ENCODE measurements at places on chromosomes 12 and 14.

DNA sequence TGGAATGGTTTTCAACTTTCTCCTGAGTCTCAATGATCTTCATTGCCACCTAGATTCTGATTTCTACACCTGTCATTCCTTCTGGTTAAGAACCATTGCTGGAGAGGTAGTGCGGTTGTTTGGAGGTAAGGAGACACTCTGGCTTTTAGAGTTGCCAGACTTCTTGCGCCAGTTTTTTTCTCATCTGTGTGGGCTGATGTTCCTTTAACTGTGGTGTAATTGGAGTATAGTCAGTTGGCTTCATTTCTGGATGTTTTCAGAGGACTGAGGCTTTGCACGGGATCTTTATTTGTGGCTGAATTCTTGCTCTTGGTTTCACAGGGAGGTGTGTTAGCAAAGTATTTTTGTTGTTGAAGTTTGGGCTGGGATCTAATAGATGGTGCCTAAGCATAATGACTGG, 5.7 kb upstream of the CLEC4D start:
- no peak for DNase-seq

DNA sequence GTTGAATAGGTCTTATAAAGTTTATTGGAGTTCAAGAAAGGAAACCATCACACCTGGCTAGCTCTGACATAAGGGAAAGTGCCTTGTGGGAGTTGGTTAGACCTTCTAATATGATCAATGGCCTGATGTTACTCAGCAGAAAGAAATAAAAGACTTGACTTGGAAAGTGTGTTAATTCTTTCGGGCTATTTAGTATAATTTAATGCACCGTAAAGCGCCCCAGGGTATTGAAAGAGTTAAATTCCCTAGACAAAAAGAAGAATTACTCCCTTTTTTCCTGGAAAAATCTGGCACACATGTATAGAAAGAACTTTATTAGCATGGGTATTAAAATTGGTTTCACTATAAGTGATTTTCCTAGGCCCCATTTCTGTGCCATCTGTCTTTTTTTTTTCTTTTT, 1125.7 kb upstream of the FLRT2 start:
- DNase-seq = no peak

- no peak for DNase-seq
Measured at GRCh38 chr12:104482748-104483147, 26.0 kb downstream of the CHST11 start.

- no peak for DNase-seq
Measured at GRCh38 chr12:123113026-123113425, 37.9 kb downstream of the PITPNM2 start.

DNA sequence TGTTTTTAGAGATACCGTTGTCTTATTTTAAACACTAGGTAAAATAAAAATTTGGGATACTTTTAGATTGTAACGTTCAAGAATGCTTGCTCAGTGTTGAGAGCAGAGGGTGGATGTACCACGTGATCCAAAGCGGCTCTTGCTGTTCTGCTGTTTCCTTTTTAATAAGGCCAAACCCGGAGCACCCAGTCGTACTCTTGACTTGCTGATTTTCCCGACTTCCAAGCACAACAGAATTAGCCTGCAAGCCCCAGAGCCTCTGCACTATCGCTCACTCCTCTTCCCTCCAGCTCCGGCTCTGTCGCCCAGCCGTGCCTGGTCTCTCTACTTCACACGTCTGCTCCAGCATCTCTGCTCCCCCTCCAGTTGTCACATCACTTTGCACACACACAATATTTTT, 77.3 kb downstream of the EMP1 start:
- DNase-seq = no peak

- no peak for DNase-seq
Measured at GRCh38 chr12:67483871-67484554, 164.5 kb upstream of the DYRK2 start.

- no peak for DNase-seq
Measured at GRCh38 chr14:77808250-77808649, 8.3 kb downstream of the ADCK1 start.

DNA sequence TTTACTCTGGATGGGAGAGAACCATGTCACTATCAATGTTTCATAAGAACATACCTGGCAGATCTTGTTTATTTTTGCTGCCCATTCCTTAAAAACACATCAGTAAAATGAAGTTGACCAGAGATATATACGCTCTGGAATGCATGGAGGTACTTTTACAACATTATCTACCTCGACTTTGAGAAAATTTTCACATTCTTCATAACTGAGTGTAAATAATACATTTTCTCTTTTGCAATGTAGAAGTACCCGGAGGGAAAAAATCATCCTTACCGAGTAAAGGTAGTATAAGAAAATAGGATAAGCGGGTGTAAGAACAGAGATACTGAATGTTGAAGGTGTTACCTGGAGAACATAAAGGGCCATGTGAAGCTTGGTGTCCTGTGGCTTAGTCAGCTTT, 80.7 kb downstream of the TMEM116 start:
- DNase-seq = no peak

DNA sequence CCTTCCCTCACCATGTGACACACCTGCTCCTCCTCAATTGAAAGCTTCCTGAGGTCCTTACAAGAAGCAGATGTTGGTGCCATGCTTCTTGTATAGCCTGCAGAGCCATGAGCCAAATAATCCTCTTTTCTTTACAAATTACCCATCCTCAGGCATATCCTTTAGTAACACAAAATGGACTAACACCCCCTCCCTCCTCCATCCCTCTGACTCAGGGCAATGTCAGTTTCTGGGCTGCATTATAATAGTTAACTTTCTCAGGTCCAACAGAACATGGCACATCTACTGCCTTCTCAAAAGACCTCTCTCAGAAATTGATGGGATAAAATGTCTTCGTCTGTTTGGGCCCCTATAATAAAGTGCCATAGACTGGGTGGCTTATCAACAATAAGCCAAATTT, 287.0 kb downstream of the DPF3 start:
- DNase-seq = no peak

DNA sequence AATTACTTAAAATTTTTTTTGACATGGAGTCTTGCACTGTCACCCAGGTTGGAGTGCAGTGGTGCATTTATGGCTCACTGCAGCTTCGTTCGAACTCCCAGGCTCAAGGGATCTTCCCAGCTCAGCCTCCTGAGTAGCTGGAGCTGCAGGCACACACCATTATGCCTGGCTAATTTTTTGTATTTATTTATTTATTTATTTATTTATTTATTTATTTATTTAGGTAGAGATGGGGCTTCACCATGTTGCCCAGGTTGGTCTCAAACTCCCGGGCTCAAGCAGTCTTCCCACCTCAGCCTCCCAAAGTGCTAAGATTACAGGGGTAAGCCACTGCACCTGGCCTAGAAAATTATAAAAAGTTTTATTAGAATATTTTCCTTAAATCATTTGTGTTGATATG, 73.6 kb downstream of the DACT1 start:
- DNase-seq = no peak

DNA sequence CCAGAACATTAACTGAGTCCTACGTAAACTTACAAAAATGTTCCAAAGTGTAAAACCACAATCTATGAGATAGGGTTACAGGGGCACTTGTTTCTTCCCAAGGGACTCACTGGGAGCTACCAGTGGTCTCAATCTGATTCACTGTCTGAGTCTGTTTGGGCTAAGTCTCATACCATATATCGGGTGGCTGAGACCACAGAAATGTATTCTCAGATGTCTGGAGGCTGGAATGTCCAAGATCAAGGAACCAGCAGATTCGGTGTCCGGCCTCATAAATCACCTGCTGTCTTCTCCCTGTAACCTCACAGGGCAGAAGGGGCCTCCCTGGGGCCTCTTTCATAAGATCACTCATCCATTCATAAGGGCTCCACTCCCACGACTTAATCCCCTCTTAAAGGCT, 616.3 kb upstream of the TMEM132C start:
- DNase-seq = no peak

DNA sequence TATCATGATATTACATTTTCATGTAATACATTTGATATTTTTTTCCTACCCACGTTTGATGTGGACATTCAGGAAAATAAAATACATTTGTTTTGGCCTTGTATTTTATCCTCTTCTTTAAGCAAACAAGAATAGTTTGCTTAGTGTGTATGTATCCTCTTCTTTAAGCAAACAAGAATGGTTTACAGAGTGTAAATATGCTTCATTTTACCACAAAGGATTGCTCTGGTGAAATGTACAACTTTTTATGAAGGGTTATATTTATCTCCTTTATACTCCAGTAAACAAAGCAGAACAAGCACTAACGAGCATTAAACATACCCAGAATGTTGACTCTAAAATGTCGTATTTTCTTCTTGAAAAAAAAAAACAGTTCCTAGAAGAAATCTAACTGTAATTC, 244.7 kb downstream of the KCNH5 start:
- no peak for DNase-seq

GRCh38 chr14:89206389-89207031, 210.5 kb downstream of the FOXN3 start:
- DNase-seq = no peak

All from activated T-cell treated with anti-CD3 and anti-CD28 coated beads for 24 hours (primary cell).